ENCODE measurements at places on chromosomes 1 and 21.

DNA sequence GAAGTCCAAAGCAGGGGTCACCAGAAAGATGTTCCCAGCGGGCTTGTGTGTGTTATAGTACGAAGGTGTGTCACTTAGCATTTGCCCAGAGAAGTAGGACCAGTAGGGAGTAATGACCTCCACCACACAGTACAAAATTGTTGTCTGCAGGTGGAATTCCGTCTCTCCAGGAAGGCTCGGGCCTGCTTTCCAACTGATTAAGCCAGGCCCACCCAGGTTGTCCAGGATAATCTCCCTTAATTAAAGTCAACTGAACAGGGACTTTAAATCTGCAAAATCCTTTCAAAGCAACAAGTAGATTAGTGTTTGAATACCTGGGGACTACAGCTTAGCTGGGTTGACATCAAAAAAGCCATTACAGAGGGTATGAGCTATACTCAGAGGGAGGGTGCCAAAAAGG, 131.3 kb downstream of the BACH1 start:
- no peak for DNase-seq

- DNase-seq: no peak
Observed at GRCh38 chr1:99723251-99723650, 43.2 kb downstream of the FRRS1 start.

- no peak for DNase-seq
Observed at GRCh38 chr1:101849356-101849755, 147.4 kb downstream of the OLFM3 start.

DNA sequence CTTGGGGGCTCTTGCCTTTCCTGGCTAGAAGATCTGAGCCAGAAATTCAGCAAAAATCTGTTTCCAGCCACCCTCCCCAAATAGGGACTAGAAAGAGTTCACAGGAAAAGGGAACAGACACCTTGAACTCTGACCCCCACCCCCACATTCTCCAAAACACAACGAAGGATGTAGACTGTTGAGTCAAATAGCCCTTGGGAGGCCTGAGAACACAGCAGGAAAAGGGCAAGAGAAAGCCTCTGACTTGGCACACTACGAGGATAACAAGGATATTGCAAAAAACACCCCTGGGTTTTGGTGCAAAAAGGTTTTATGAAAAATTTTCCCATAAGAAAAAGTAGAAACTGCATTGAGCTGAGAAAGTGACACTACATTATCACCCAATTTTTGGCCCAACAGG, 1.9 kb upstream of the YRDC start:
- no peak for DNase-seq

DNA sequence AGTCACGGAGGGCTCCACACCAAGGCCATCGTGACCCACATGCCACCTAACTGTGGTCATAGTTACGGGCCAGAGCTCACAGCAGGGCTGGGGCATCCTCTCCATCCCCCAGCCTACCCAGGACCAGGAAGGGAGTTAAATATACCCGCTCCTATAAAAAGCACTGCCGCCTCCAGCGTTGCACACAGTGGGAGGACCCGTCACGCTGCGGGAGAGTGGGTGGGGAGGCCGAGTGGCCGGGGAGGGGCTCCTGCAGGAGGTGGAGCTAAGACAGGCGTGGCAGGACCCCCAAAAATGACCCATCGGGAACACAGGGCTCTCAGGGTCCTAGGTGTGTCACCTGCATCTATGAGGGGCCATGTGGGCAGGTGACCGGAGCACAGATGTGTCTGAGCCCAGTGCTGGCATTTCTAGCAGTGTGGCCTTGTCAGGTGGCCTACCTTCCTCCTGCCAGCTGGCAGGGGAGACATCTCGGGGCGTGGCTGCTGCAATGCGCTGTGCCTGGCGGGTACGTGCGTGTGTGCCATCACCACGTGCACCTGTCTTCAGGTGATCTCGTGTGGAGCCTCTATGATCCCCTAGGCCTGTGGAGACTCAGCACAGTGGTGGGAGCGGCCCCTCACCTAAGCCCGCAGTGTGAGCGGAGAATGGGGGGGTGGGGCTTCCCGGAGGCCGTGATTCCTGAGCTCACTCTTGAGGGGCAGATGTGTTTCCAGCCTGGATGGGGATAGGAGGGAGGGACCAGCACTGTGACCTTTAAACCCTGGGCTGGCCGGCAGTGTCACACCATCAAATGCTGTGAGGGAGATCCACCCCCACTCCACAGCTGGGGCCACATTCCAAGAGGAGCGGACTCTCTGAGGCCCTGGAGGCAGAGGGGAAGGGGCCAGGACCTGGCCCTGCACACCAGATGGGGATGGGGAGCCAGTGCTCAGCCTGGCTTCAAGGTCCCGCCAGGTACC, 17.7 kb downstream of the AGRN start:
- DNase-seq: no peak

GRCh38 chr1:119115311-119115710, 25.1 kb downstream of the WARS2 start:
- DNase-seq: no peak

DNA sequence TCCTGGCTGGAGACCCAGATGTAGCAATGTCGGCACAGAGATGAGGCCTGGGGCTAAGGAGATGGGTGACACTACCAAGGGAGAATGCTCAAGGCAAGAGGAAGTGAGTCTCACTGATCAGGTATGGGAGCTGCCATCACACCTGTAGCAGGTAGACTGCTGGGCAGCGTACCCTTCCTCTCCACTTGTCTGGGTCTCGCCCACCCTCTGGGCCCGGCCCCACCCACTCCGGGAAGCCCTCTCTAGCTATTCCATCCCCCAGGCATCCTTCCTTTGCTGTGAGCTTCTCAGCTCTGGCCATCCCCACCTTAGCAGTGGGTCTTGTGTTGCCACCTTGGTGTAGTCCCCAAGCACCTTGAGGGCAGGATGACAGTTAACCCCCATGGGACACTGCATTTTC, 87.7 kb upstream of the EDN2 start:
- DNase-seq: no peak

- no peak for DNase-seq
Observed at GRCh38 chr1:2999571-2999970, 21.7 kb upstream of the ACTRT2 start.

DNA sequence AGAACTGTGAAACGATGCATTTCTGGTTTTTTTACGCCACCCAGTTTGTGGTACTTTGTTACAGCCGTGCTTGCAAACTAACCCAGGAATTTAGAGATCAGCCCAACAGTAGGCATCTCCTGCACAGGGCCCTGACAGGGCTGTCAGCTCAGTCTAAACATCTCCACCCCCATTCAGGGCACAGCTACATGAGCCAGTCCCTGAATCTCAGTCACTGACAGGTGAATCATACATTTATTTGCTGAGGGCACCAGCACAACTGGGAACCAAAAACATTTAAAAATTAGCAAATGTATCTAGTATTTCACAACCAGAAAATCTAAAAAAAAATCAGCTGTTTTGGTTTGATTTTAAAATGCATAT, 30.7 kb downstream of the PRDX6 start:
- DNase-seq: no peak

DNA sequence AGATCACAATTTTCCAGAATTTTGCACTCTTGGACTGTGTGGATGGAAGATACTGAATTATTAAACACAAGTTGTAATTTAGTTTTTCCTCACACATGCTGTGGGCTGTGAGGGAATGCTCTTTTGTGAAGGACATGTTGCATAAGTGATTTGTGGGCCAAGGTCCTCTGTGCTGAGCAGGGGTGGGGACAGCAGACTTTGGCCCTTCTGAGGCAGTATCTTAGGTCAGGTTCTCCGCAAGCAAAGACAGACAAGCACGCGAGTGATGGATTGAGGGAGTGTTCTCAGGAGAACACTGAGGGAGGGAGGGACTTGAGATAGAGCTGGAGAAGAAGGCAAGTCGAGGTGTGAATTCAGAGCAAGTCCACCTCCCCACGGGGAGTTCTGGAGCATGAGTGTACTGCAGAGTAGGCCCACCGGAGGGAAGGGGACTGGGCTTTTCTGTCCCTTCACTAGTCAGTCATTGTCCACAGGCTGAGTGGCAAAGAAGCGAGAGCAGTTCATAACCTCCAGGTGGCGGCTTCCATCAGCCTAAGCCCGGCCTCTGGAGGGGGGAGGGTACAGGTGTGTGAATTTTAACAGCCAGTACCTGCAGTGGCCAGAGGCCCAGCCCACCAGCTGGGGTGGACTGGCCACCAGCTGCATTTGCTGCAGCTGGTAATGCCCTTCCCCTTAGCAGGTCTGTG, 19.1 kb upstream of the CD101 start:
- no peak for DNase-seq

DNA sequence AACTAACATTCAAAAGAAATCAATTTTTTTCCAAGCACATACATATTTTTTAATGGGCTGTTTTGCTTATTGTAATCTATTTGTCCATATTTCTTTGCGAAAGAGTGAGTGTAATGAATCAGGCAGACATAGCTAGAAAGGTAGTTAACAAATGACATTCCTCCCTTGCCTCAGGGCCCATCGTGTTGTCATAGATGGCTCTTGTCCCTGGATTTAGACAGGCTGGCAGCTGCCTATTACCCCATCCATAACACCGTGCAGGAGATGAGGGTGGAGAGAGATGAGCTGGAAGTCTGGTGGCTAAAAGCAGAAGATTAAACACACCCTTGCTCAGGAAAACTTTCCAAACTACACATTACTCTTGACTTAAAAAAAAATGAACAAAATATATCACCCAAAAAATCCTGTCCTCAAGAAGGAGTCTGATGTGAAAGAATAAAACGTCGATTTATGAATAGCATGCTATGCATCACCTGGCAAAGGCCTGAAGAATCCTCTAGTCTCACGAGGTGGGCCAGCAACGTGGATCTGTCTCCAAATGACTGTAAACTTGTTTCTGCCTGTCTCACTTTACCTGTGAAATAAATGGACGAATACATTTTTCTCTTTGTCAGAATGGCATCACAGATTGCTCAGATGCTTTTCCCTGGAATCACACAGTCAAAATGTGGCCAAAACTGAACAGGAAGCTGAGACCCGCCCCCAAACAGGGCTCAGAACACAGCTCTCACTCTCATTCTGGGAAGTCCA, 55.7 kb downstream of the C21orf91 start:
- no peak for DNase-seq
